ENCODE measurements at places on chromosomes 4 and X. TPM values are rescaled to one million over a fixed set of nuclear protein-coding genes. Genes with fewer than 3 reads are reported as not detected.

DNA sequence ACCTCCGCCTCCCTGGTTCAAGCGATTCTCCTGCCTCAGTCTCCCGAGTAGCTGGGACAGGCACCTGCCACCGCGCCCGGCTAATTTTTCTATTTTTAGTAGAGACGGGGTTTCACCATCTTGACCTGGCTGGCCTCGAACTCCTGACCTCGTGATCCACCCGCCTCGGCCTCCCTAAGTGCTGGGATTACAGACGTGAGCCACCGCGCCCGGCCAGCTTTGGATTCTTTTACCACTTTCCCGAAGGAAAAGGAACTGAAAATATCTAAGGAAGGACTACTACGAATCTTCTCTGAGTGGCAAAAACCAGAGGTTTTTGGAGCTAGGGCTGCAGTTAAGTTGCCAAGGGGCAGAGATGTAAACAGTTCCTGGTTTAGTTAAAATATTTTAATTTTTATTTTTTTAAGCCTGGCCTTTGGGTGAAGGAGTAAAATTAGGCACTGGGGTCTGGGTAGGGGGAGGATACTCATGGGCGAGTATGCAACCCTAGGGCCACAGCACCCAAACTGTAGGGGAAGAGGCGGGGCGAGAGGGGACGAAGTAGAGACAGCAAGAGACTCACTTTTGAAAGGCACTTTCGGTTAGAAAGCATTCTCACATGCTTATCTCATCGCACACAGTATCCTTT is 525 bp upstream of the CISD2 start:
- H3K4me1 ChIP-seq = peaks cover 24% of the 10 kb centered on the region
- no peak for DNase-seq
- H3K36me3 ChIP-seq = no peaks in the 10 kb centered on the region
- peak overlapping the region; percentile 94 for H3K27ac ChIP-seq

DNA sequence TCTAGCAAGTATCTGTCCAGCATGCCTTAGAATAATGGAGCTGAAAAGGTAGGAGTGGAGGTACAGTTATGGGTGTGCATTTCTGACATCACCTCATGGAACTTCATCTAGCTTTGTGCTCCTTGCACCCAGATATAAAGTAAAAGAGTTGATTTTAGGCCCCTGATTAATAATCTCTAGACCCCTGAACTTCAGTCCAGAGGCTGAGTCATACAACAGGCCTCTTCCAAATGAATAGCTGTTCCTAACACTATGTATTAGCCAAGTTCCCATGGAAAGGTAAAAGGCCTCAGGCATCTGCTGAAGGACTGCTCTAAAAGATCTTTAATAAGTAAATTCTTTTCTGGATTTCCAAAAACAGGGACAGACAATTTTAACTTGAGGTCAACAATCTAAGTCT is 16.2 kb downstream of the TBC1D9 start:
- no peak overlapping the region for H3K27ac ChIP-seq
- no peaks in the 10 kb centered on the region for H3K27me3 ChIP-seq
- H3K36me3 ChIP-seq = no peaks in the 10 kb centered on the region
- DNase-seq = no peak

DNA sequence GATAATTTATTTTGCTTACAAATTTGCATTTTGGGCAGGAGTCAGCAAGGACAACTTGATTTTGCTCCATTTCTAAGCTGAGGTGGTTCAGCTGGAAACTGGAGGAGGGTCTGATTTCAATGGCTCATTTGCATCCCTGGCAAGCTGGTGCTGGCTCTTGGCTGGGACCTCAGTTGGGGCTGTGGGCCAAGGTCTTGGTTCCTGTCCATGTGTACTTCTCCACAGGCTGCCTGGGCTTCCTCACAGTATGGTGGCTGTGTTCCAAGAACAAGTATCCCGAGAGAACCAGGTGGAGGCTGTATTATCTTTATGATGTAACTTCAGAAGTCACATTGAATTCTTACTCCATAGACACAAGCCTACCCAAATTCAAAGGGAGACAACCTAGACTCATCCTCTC is 77.0 kb upstream of the STX18 start:
- no peak for DNase-seq
- H3K36me3 ChIP-seq = no peaks in the 10 kb centered on the region
- no peak overlapping the region for H3K4me3 ChIP-seq
- no peak overlapping the region for H3K27ac ChIP-seq

DOK7 gene
- total RNA-seq = 0.54 TPM

- no peak overlapping the region for H3K4me3 ChIP-seq
- H3K27ac ChIP-seq = no peak overlapping the region
- no peaks in the 10 kb centered on the region for H3K36me3 ChIP-seq
- no peak for DNase-seq
Measured at GRCh38 chr4:184528051-184528450, 53.7 kb upstream of the IRF2 start.

- no peaks in the 10 kb centered on the region for H3K27me3 ChIP-seq
- no peak overlapping the region for H3K27ac ChIP-seq
- no peaks in the 10 kb centered on the region for H3K36me3 ChIP-seq
- no peak for DNase-seq
- peaks cover 3% of the 10 kb centered on the region for H3K4me1 ChIP-seq
- no peak overlapping the region for H3K4me3 ChIP-seq
Measured at GRCh38 chr4:138567696-138568095, 325.5 kb upstream of the SLC7A11 start.

FGF2 gene
- total RNA-seq = 96.0 TPM

GRCh38 chrX:120316587-120317283 is 5.5 kb upstream of the TMEM255A start:
- H3K4me3 ChIP-seq = no peak overlapping the region
- H3K27ac ChIP-seq = no peak overlapping the region
- H3K27me3 ChIP-seq = peaks cover 45% of the 10 kb centered on the region
- no peak for DNase-seq
- H3K36me3 ChIP-seq = no peaks in the 10 kb centered on the region

GRCh38 chrX:47235691-47236103 is 2.9 kb downstream of the USP11 start:
- H3K4me3 ChIP-seq = no peak overlapping the region
- DNase-seq = no peak
- no peaks in the 10 kb centered on the region for H3K27me3 ChIP-seq
- H3K4me1 ChIP-seq = peaks cover 4% of the 10 kb centered on the region
- H3K36me3 ChIP-seq = no peaks in the 10 kb centered on the region
